ENCODE measurements at places on chromosomes 11 and 22.

DNA sequence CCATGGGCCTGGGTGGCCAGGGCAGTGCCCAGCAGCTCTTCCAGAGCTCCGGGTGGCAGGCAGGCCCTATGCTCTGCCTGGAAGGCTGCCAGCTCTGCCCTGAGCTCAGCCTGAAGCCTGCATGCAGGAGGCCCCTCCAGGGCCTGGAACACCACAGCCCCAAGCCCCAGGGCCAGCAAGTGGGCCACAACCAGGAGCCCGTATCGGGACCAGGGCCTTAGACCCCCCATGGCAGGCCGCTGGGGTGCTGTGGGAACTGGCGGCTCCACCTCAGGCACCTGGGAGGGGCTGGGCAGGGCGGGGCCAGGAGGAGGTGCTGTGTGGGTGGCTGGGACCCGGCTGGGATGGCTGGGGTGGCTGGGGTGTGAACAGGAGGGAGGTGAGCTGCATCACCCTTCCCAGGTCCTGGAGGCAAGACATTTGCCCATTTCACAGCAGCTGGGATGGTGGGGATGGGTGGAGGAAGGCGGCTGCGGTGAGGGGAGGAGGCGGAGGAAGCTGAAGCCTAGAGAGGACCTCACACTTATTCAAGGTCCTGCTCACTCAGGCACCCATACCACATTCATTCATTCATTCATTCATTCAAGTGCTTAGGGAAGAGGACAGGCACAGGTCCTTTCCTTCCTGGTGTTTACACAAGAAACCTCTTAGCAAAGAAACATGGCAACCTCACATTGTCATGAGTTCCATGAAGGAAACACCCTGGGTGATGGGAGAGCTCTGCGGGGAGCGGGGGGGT, at the start of gene KCNK7:
KCNK7 (minus strand) TSS at position 258 of the 739 bp plus-strand sequence; CDS start at position 230, 28 bp downstream.
- DNase-seq: no peak

DNA sequence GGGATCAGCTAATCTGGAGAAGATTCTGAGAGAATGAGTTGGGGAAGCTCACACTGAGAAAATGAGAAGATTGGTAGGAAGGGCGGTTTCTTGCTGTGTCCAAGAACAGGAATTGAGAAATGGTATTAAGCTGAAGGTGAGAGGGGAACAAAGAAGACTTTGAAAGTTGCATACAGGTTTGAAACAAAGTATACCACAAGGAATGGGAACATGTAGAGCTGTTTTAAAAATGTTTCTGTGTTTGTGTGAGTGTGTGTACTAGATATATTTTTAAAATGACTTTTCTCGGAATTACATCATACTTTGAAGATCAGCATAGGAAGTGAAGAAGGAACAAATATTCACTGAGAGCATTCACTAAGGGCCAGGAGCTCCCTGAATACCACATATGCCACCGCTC, 24.4 kb upstream of the IZUMO1R start:
- DNase-seq: no peak

GRCh38 chr22:50734986-50735738, 2.8 kb upstream of the ACR start:
- DNase-seq: no peak

DNA sequence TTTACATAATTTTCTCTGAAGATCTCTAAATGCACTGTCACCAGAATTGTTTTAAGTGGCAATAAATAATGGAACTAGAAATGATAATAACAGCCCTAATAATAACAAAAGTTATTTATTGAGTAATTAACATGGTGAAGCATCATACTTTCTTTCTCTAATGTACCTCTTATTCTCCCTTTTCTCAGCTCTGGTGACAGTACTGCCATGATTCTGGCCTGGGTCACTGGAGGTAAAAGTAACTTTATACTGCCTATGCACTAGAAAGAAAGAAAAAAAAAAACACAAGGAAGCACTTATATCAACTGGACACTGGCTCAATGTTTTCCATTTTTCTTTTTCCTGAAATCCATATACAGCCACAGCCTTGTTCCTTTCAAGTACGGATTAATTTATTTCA, 43.7 kb downstream of the CADM1 start:
- DNase-seq: no peak

- no peak for DNase-seq
Observed at GRCh38 chr11:61390161-61390560, 2.2 kb upstream of the TMEM216 start.

- DNase-seq: no peak
Observed at GRCh38 chr11:12884751-12885318, 124.3 kb upstream of the RASSF10 start.

GRCh38 chr11:134374891-134375550, 37.0 kb downstream of the B3GAT1 start:
- no peak for DNase-seq

DNA sequence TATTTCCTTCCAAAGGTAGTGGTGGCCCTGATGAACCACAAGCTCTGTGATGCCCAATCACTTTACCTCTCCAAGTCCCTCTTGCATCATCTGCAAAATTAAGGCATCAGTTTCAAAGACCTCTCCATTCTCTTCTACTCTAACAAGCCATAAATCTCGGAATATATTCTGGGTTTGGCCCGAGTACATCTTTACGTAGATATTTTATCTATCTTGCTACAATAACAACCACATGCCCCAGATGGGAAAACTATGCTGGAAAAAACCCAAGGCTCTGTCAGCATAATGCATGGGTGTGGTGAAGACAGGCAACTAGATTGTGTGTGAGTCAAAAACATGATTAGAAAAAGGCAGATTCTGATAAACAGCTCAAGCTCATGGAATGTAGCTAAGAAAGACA, 228.2 kb upstream of the BLID start:
- no peak for DNase-seq

DNA sequence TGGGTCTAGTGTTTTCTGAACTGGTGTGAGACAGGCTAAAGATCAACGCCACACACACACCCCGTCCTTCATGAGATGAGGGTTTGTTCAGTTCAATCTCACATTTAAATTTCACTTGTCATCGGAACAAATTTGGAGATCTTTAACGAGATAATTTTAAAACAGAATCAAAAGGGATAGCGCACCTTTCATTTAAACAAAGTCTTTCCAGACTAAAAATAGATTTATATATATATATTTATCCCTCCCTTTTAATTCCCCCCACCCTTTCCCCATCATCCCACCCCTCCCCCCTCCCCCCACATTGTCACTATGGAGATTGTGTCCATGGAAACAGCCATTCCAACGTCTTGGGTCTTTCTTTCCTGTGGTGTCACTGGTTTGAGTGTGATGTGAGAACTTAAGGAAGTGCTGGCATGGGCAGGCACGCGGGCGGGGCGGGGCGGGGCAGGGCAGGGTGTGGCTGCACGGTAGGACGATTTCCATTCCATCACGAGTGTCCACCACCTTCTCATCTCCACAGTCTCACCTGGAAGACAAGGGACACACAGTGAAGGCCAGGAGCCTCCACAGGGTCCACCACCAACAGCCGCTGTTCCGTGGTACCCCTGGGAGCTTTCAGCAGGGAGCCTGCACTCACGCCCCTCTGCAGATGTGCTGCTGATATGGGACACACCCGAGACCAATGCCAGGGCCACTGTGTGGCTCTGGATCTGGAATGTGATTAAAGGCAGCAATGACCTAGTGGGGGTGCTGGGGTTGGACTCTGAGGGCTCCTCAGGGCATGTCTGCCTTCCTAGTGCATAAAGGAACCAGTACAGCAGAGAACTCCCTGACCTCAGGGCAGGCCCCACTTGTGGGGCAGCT, 30.5 kb upstream of the CYP2D6 start:
- no peak for DNase-seq
